ENCODE measurements at places on chromosomes 6 and 20. TPM values are rescaled to one million over a fixed set of nuclear protein-coding genes. Genes with fewer than 3 reads are reported as not detected.

ATAT1 gene
- total RNA-seq = 3.3 TPM

GRM1 gene
- total RNA-seq = 0.07 TPM

NDUFAF4 gene
- total RNA-seq = 6.8 TPM

POM121L2 gene
- not detected for total RNA-seq

GFRAL gene
- not detected for total RNA-seq

ADGRF5 gene
- 39.0 TPM for total RNA-seq

CNPY3 gene
- total RNA-seq = 62.5 TPM

EFHC1 gene
- 24.5 TPM for total RNA-seq

SRSF12 gene
- total RNA-seq = 0.03 TPM

RNF217 gene
- 46.2 TPM for total RNA-seq

PCSK2 gene
- total RNA-seq = not detected

Data from smooth muscle cell of the pulmonary artery (primary cell).